ENCODE measurements at places on chromosomes 2 and 18.

- DNase-seq = no peak
Observed at GRCh38 chr2:165055082-165055851, 99.9 kb upstream of the SLC38A11 start.

DNA sequence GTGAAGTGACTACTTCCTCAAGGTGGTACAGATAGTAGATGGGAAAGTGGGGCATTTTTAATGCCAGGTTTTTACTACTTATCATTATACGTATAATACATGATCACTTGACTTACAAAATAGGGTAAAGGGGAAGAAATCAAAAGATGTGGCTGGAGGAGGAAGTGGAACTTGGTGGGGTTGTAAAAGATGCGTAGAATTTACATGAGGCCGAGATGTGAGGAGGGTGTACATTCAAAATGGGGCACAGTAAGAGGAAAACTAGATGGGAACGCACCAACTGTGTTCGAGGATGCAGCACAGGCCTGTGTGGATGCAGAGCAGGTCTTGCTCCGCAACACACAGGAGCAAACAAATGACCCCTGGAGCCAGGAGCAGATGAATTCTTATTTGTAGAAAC lies 403.3 kb downstream of the TXNL1 start:
- DNase-seq = no peak

GRCh38 chr2:215082446-215082845 lies 56.0 kb downstream of the ABCA12 start:
- no peak for DNase-seq

GRCh38 chr2:207662203-207662602 lies 37.0 kb upstream of the METTL21A start:
- DNase-seq = no peak

GRCh38 chr2:69774984-69775982 lies 33.3 kb downstream of the ANXA4 start:
- no peak for DNase-seq

- DNase-seq = no peak
Observed at GRCh38 chr2:121949271-121949670, 193.8 kb downstream of the TSN start.

DNA sequence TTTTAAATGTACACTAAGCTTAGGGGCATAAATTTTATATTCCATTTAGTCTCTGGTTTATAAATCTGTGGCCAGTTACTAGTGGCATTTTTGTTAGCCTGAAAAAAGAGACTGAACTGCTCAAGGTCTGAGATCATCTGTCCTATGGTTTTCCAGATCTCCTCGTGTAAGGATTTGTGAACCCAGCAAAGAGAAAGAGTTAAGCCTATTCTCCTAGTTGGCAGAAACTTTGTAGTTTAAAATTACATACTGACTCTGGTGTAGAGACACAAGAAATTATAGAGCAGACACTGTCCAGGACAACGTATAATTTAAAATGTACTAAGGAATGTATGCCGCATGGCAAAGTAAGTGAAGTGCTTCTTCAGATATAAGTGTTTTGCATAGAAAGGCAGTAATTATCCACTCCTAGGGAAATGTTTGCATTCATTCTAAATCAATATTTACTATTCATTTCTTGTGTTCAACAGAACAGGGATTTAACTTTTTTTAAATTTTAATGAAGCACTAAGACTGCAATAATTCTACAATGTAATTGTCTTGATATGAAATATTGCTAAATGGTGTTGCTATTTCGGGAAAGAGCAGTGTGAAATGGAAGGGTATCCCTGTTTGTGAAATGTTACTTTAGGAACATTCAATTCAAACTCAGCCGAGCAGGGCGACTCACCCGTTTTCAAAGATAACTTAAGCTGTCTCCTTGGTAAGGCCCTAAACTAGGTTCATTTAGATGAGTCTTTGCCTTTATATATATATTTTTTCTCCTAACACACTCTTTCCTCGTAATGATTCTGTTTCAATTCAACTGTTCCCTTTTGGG lies 508.4 kb upstream of the ZEB2 start:
- no peak for DNase-seq

- no peak for DNase-seq
Observed at GRCh38 chr18:23063502-23063901, 71.8 kb upstream of the CABLES1 start.

DNA sequence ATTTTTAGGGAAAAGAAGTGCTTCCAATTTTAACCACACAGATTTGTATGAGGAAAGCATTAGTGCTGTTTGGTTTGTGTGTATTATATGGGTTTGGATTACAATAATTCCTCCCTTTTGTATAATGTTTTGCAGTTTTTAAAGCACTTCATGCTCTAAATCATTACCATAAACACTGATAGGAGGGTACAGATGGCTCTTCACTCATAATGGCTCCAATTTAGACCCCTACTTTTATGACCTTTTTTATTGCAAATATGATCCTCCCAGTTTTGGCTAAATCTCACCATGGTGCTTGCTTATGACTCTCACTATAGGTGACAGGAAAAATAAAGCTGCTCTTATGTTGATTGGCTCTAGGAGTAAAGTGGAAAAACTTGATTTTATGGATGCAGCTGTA lies 23.8 kb upstream of the TMEM17 start:
- no peak for DNase-seq

DNA sequence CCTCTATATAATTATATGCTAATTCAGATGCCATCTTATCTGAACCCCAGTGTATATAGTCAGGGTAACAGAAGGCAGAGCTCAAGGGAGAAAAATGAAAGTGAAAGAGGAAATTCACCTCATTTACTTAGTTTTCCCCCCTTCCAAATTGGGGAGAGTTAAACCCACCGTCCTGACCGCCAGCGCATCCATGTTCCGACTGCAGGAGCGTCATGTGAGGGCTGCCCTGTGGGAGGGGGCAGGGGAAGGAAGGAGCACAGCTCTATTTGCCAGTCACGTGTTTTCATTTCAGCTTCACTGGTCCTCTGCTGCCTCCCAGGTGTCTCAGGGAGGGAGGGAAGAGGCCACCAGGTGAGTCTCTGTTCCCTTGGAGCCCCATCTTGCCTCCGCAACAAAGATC lies 13.2 kb downstream of the CNNM4 start:
- no peak for DNase-seq
